T-cell (primary cell): ENCODE measurements at places on chromosomes 1 and 21. TPM values are rescaled to one million over a fixed set of nuclear protein-coding genes. Genes with fewer than 3 reads are reported as not detected.

CACNA1S gene
- total RNA-seq: not detected

- H3K36me3 ChIP-seq: no peaks in the 10 kb centered on the region
- no peak for DNase-seq
- peaks cover 37% of the 10 kb centered on the region for H3K27me3 ChIP-seq
- H3K4me1 ChIP-seq: peaks cover 47% of the 10 kb centered on the region
- H3K27ac ChIP-seq: no peak overlapping the region
Measured at GRCh38 chr1:156117414-156118176, 3.1 kb downstream of the LMNA start.

DNA sequence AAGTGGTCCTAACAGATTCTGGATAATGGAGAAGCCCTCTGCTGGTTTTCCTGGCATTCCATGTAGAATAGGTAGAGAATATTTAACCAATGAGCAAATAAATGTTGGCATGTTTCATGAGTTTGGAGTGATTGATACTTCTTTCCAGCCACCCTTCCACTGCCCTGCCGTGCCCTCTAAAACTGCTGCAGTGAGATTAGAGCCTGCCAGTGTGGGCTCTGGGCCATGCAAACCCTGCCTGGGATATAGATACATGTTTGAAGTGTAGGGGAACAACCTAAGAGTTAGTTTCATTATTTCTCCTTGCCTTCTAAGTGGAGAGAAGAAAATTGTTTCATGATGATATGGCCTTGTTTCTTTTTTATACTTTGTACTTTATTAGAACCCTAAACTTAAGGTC lies 10.4 kb downstream of the UBE2Q1 start:
- H3K27me3 ChIP-seq: no peaks in the 10 kb centered on the region
- peaks cover 15% of the 10 kb centered on the region for H3K36me3 ChIP-seq
- DNase-seq: no peak
- H3K4me1 ChIP-seq: no peaks in the 10 kb centered on the region
- H3K27ac ChIP-seq: no peak overlapping the region
- H3K4me3 ChIP-seq: no peak overlapping the region

DNA sequence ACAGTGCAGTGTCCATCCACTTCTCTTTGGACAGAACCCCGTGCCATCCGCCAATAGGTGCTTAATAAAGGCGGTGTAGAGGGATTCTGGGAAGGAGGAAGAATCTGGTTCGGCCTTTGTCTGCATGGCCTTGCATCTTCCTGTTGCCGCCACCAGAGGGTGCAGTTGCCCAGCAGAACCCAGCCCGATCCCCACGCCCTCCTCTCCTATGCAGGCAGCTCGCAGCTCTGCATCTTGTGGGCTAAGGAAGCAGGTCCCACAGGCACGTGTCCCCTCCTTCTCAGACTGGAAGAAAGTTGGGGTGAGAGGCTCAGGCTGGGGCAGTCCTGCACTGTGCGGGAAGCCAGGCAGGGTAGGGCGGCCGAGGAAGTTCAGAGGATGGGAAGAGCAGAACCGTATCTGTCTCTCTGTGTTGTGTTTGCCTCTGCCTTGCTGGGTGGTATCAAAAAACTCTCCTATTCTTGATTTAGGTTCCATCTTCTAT lies 20.8 kb downstream of the NAV1 start:
- no peak overlapping the region for H3K27ac ChIP-seq
- H3K27me3 ChIP-seq: no peaks in the 10 kb centered on the region
- no peak overlapping the region for H3K4me3 ChIP-seq
- H3K36me3 ChIP-seq: no peaks in the 10 kb centered on the region
- H3K4me1 ChIP-seq: no peaks in the 10 kb centered on the region

- no peak overlapping the region for H3K4me3 ChIP-seq
- no peak for DNase-seq
- H3K27ac ChIP-seq: no peak overlapping the region
- H3K4me1 ChIP-seq: peaks cover 10% of the 10 kb centered on the region
- H3K36me3 ChIP-seq: no peaks in the 10 kb centered on the region
Measured at GRCh38 chr1:30930631-30931173, 22.1 kb upstream of the SDC3 start.

DNA sequence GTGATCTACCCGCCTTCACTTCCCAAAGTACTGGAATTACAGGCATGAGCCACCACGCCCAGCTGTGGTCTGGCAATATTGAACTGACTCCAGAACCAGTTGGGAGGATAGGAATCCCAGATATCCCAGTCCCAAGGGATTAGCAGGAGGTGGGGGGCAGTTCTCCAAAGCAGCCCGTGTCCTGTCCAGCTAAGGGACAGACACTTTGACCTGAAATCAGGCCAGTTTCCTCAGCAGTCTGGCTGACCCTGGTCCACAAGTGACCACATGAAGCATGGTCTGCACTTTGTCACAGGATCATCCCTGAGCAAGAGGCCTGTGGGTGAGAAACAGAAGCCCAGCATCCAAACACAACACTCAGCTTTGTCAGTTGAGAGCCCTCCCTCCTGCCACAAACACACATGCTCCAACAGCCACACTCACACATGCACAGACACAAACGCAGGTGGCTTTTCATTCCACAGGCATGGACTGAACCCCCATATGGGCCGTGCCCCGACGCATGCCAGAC lies 2.7 kb upstream of the FDPS start:
- H3K27ac ChIP-seq: no peak overlapping the region
- H3K4me1 ChIP-seq: peaks cover 26% of the 10 kb centered on the region
- no peak overlapping the region for H3K4me3 ChIP-seq
- no peaks in the 10 kb centered on the region for H3K36me3 ChIP-seq
- DNase-seq: no peak

- H3K4me1 ChIP-seq: no peaks in the 10 kb centered on the region
- H3K36me3 ChIP-seq: no peaks in the 10 kb centered on the region
Measured at GRCh38 chr1:115833856-115834255, 7.1 kb downstream of the NHLH2 start.

FMN2 gene
- not detected for total RNA-seq

DNA sequence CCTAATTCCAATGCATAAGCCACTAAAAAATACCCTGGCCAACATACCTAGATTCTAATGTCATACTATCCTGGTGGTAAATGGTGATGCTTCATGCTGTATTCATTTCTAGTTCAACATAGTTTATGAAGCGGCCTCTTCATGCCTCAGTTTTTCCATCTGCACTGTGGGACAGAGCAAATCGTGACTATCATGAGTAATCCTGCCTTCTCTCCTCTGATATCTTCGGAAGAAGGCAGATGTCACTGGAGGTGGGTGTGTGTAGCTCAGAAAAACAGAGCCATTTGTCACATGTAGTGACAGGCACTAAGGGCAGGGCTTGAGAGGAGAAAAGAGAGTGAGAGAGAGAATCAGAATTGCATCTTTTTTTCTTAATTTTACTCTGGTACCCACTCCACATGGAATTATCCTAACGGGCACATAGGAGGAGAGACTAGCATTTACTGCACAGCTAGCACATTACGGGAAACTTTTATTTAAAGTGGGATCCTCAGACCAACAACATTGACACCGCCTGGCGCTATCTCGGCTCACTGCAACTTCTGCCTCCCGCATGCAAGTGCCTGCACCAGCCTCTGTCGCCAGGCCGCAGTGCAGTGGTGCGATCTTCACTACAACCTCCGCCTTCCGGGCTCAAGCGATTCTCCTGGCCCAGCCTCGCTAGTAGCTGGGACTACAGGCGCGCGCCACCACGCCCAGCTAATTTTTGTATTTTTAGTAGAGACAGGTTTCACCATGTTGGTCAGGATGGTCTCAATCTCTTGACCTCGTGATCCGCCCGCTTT lies 78.4 kb upstream of the KCNA3 start:
- H3K4me3 ChIP-seq: no peak overlapping the region
- H3K27ac ChIP-seq: no peak overlapping the region
- H3K27me3 ChIP-seq: peaks cover 2% of the 10 kb centered on the region
- no peak for DNase-seq
- no peaks in the 10 kb centered on the region for H3K36me3 ChIP-seq

GRCh38 chr1:61852670-61853015 lies 110.4 kb downstream of the PATJ start:
- H3K27me3 ChIP-seq: no peaks in the 10 kb centered on the region
- H3K27ac ChIP-seq: no peak overlapping the region
- no peak for DNase-seq
- H3K4me1 ChIP-seq: no peaks in the 10 kb centered on the region

BEND5 gene
- 5.8 TPM for total RNA-seq

SLC44A3 gene
- total RNA-seq: 0.53 TPM

DNA sequence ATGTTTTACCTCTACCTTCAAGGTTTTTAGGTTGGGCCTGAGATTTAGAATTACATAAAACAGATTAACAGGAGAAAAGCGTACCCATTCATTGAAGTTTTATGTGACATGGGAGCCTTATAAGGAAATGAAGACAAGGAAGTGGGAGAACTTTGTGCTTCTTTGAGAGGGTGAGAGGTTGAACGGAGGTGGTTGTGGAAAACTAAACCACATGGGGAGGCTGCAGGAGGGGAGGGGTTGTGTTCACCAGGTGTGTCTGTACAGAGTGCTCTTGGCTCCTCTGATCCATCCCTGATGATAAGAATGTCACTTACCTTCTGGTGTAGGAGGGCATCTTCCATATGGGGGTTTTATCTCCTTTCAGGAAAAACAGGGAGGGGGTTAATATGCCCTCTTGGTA lies 2.7 kb downstream of the SLX9 start:
- no peak overlapping the region for H3K27ac ChIP-seq
- no peak for DNase-seq
- no peaks in the 10 kb centered on the region for H3K27me3 ChIP-seq
- no peak overlapping the region for H3K4me3 ChIP-seq
- peaks cover 46% of the 10 kb centered on the region for H3K4me1 ChIP-seq

- no peaks in the 10 kb centered on the region for H3K36me3 ChIP-seq
- no peak overlapping the region for H3K4me3 ChIP-seq
- H3K27ac ChIP-seq: no peak overlapping the region
- no peaks in the 10 kb centered on the region for H3K4me1 ChIP-seq
Measured at GRCh38 chr1:182527680-182528079, 61.4 kb downstream of the RNASEL start.

DNA sequence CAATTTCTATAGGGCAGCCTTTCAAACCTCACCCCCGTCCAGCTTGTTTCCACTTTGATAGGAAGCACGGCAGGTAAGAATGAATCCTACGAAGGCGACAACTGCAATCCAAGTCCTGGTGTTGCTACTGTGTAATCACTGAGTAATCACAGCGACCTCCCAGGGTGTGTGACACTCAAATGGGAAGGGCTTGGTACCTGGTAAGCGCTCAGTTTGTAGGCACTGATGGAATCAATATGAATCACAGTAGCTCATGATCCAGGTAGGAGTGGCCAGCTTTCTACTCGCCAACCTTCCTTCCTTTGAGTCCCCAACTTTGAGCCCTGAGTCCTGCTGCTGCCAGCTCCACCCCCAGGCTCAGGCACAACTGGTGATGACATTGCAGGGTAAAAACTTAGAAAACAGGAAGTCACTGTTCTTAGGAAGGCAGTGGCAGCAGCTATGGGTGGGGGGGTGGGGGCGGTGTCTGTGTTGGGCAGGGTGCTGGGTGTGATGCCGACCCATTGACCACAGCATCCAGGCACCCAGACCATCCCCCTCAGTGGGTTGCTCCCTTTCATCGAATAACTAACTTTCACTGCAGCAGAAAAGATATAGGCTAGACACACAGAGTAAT lies 70.7 kb downstream of the CD247 start:
- H3K27me3 ChIP-seq: no peaks in the 10 kb centered on the region
- DNase-seq: peak; percentile 88
- peaks cover 91% of the 10 kb centered on the region for H3K4me1 ChIP-seq
- peaks cover 4% of the 10 kb centered on the region for H3K36me3 ChIP-seq
- H3K27ac ChIP-seq: peak overlapping the region; percentile 96

GRCh38 chr1:9590945-9591668 lies 2.4 kb downstream of the TMEM201 start:
- no peak overlapping the region for H3K27ac ChIP-seq
- no peaks in the 10 kb centered on the region for H3K27me3 ChIP-seq
- no peak overlapping the region for H3K4me3 ChIP-seq
- no peak for DNase-seq
- H3K36me3 ChIP-seq: no peaks in the 10 kb centered on the region

SLAMF9 gene
- total RNA-seq: not detected

MYBPH gene
- total RNA-seq: not detected

DNA sequence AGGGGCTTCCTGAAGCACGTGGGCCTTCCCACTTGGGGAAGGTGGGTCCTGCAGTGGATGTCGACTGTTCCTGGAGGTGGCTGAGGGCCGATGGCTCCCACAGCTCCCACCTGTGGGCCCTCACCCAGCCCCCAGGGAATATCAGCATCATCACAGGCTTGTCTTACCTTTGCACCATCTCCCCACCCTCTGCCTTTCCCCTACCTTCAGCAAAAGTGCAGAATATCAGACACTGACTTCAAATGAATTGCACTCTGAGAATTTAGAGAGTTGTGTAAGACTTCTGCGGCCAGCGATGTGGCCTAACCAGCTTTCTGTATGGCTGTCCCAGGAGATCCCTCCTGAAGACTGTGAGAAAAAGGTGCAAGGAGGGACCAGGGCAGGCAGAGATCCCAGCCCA lies 105.4 kb downstream of the PRDM2 start:
- no peak overlapping the region for H3K27ac ChIP-seq
- no peaks in the 10 kb centered on the region for H3K27me3 ChIP-seq
- no peak overlapping the region for H3K4me3 ChIP-seq
- peaks cover 7% of the 10 kb centered on the region for H3K36me3 ChIP-seq
- H3K4me1 ChIP-seq: no peaks in the 10 kb centered on the region
- DNase-seq: no peak

GRCh38 chr1:29556657-29557056 lies 320.3 kb downstream of the PTPRU start:
- H3K27ac ChIP-seq: no peak overlapping the region
- H3K36me3 ChIP-seq: no peaks in the 10 kb centered on the region
- no peaks in the 10 kb centered on the region for H3K4me1 ChIP-seq
- no peak for DNase-seq
